Panc1 (cell line): ENCODE measurements at places on chromosomes 13 and 19. TPM values are rescaled to one million over a fixed set of nuclear protein-coding genes. Genes with fewer than 3 reads are reported as not detected.

DNA sequence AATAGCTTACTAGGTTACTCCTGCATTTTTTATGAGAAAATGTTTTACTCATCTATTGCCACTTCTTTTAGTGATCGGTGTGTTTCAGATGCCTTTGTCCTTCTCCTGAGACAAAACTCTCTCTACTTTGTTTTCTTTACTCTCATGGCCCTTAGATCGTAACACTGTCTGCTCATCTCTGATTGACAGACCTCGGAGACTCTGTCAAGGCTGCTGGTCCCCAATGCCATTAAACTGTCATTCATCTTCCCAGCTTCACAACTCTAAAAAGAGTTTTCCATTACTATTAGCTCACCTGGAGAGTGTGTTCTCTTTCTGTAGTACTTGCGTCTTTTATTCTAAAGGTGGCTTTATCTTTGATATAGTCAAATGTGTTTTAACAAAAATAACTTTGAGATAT, 765.2 kb downstream of the SLITRK1 start:
- H3K27ac ChIP-seq, result no peak overlapping the region
- DNase-seq, result no peak
- H3K4me3 ChIP-seq, result no peak overlapping the region
- no peaks in the 10 kb centered on the region for H3K36me3 ChIP-seq
- no peaks in the 10 kb centered on the region for H3K4me1 ChIP-seq

Gene MBD3L3
- not detected for total RNA-seq

DNA sequence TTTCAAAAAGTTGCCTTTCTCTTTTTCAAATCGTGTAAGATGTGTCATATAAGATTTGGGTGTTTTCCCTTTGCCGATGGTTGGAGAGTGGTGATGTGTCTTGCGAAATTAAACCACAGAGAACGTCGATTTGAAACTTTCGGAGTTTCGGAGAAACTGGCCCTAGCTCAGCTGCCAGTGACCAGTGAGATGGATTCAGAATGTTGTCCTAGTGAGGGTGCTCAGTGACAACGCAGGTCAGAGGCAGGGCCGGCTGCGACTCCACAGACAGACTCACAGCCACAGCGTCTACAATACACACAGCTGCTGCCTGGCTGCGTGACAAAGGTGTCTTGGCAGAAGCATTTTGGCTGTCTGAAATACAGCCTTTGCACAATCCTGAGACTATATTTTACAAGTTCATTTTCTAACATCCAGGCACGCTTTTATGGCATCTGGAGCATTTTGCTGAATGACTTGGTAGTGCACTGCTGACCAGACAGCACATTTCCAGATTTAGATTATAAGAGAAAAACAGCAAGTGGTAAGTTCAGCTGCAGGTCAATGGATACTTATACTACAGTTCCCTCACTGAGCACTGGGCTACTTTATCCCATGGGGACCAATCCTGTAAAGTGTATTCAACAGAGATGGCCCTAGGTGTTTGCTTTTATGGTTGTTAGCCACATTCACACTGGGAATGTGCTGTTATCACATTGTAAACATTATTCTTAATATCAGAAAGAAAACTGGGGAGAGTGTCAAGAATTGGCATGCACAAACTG, 207.5 kb downstream of the KCNRG start:
- no peak for DNase-seq
- peak overlapping the region; percentile 91 for H3K27ac ChIP-seq
- H3K36me3 ChIP-seq, result no peaks in the 10 kb centered on the region
- H3K4me3 ChIP-seq, result peak overlapping the region; percentile 40

GRCh38 chr13:64289702-64290101, 2874.1 kb upstream of the PCDH20 start:
- no peaks in the 10 kb centered on the region for H3K4me1 ChIP-seq
- DNase-seq, result no peak
- no peak overlapping the region for H3K27ac ChIP-seq
- H3K4me3 ChIP-seq, result no peak overlapping the region

DNA sequence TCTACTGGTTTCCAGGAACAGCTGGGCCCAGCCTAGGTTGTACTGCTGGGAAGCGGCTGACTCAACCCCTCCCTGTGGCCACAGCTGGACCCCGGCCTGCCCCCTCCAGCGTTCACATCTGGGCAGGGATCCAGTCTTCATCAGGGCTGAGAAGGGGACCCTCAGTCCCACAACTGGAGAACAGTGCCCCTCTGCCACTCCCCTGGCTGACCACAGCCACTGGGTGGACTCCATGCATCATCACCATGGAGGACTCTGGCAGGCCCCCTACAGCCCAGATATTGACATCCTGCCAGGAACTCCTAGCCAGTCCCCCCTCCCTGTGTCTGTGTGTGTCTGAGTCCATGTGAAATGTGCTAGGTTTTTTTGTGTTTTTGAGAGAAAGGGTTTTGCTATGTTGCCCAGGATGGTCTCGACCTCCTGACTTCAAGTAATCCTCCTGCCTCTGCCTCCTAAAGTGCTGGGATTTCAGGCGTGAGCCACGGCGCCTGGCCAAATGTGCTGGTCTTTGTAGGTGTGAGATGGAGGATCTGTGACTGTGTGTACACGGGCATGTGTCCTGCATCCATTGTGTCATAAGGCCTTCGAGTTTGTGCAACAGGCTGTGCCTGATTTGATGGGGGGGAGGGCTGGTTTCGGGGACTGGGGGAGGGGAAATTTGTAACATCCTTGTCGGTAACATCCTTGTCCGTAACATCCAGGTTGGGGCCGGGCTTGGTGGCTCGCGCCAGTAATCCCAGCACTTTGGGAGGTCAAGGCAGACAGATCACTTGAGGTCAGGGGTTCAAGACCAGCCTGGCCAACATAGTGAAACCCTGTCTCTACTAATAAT, 4.0 kb upstream of the HOOK2 start:
- peak overlapping the region; percentile 81; the same call in 1 of the 2 replicates for H3K4me3 ChIP-seq
- no peaks in the 10 kb centered on the region for H3K36me3 ChIP-seq
- no peaks in the 10 kb centered on the region for H3K27me3 ChIP-seq
- peaks cover 24% of the 10 kb centered on the region for H3K4me1 ChIP-seq
- no peak for DNase-seq

DNA sequence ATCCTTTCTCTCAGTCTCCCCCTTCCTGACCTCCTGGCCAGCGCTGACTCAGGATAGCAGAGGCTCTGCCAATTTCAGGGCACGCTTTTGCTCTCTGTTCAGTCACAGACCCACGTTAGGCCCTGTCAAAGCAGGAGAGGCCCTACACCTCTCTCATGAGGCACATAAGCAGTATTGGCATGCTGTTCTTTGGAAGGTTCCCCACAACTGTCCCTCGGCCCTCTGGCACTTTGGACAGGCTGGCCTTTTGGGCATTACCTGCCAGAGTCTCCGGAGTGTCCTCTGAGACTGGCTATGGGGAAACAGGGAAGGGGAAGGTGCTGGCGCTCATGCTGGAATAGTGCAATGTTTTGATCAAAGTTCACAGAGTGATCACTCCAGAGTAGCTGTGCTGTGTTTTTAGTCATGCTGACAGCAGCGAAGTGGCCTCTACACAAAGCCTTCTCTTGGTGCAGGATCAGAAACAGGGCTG, 23.7 kb upstream of the UBE2L5 start:
- DNase-seq, result no peak
- H3K4me3 ChIP-seq, result no peak overlapping the region
- no peak overlapping the region for H3K27ac ChIP-seq
- no peaks in the 10 kb centered on the region for H3K27me3 ChIP-seq
- no peaks in the 10 kb centered on the region for H3K36me3 ChIP-seq

GRCh38 chr13:38399535-38399934, 49.9 kb downstream of the UFM1 start:
- H3K27me3 ChIP-seq, result no peaks in the 10 kb centered on the region
- H3K27ac ChIP-seq, result no peak overlapping the region
- H3K4me1 ChIP-seq, result no peaks in the 10 kb centered on the region
- no peak overlapping the region for H3K4me3 ChIP-seq
- DNase-seq, result no peak

GRCh38 chr19:55644191-55644833, 863 bp downstream of the ZNF581 start:
- peak overlapping the region; percentile 96 for H3K27ac ChIP-seq
- DNase-seq, result no peak
- H3K4me1 ChIP-seq, result peaks cover 51% of the 10 kb centered on the region
- peaks cover 13% of the 10 kb centered on the region for H3K36me3 ChIP-seq
- H3K27me3 ChIP-seq, result no peaks in the 10 kb centered on the region

Gene GRK1
- total RNA-seq, result 1.8 TPM

- peak; percentile 24 for DNase-seq
- peak overlapping the region; percentile 88 for H3K27ac ChIP-seq
- H3K4me3 ChIP-seq, result peak overlapping the region; percentile 88
- H3K36me3 ChIP-seq, result no peaks in the 10 kb centered on the region
Observed at GRCh38 chr19:52992109-52993004, 21.4 kb upstream of the ERVV-1 start.

GRCh38 chr13:108961542-108962125, 332.2 kb downstream of the MYO16 start:
- H3K27ac ChIP-seq, result no peak overlapping the region
- H3K4me3 ChIP-seq, result no peak overlapping the region
- no peaks in the 10 kb centered on the region for H3K4me1 ChIP-seq
- DNase-seq, result peak; percentile 46
- no peaks in the 10 kb centered on the region for H3K36me3 ChIP-seq

- DNase-seq, result no peak
- H3K27me3 ChIP-seq, result no peaks in the 10 kb centered on the region; the same call in 1 of the 2 replicates
- H3K27ac ChIP-seq, result no peak overlapping the region
- no peaks in the 10 kb centered on the region for H3K4me1 ChIP-seq
- H3K4me3 ChIP-seq, result no peak overlapping the region
Observed at GRCh38 chr13:40677064-40677463, 10.6 kb upstream of the FOXO1 start.

- no peaks in the 10 kb centered on the region for H3K4me1 ChIP-seq
- H3K4me3 ChIP-seq, result no peak overlapping the region
- H3K27ac ChIP-seq, result no peak overlapping the region
- no peaks in the 10 kb centered on the region for H3K36me3 ChIP-seq
- no peaks in the 10 kb centered on the region for H3K27me3 ChIP-seq
Observed at GRCh38 chr19:17579661-17580244, 24.3 kb downstream of the COLGALT1 start.

GRCh38 chr13:21960108-21960507, 289.2 kb downstream of the FGF9 start:
- no peaks in the 10 kb centered on the region for H3K27me3 ChIP-seq
- H3K4me3 ChIP-seq, result no peak overlapping the region
- no peaks in the 10 kb centered on the region for H3K36me3 ChIP-seq
- no peak overlapping the region for H3K27ac ChIP-seq
- H3K4me1 ChIP-seq, result no peaks in the 10 kb centered on the region

DNA sequence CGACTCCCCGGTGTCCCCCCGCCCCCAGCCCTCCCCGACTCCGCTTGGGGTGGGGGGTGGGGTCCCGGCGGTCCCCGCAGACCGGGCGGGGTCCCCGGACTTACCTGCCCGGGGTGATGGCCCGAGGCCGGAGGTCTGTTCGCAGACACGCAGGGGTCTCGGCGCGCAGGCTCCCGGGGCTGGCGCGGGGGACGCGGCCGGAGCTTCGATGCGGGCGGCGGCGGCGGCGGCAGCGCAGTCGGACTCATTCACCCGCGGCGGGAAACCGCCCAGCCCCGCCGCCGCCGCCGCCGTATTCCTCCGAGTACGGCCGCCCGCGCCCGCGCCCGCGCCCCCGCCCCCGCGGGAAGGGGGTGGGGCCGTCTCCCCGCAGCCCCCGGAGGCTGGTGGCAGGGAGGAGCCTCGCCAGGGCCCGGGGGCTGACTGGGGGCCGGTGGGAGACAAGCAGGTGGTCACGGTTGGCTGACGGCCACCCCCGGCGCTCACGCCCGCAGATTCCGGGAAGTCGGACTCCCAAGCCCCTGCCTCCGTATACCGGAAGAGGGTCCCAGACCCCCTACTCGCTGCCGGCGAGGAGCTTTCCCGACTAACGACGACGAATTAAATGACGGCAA, at the start of gene C2CD4C:
Gene C2CD4C, minus strand, starts transcription at position 246 of the 614 bp plus-strand sequence. CDS start 786 bp downstream, outside the sequence.
- no peak within 1 kb of the TSS for H3K27ac ChIP-seq
- peaks cover 26% of the 10 kb centered on the region for H3K4me1 ChIP-seq
- no peak for DNase-seq
- H3K36me3 ChIP-seq, result no peaks in the 10 kb centered on the region
- H3K4me3 ChIP-seq, result peak within 1 kb of the TSS; percentile 52

DNA sequence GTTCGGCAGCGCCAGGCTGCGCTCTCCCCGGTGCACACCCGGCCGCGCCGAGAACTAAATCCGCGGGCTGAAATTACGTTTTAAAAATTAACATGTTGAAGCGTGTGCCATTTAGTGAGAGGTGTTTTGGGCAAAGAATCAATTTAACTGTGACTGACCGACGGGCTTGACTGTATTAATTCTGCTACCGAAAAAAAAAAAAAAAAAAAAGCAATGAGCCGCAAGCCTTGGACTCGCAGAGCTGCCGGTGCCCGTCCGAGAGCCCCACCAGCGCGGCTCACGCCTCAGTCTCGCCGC, 9.6 kb upstream of the SOX1 start:
- H3K4me1 ChIP-seq, result no peaks in the 10 kb centered on the region
- no peak overlapping the region for H3K27ac ChIP-seq
- no peaks in the 10 kb centered on the region; the same call in 1 of the 2 replicates for H3K27me3 ChIP-seq
- no peak for DNase-seq
- H3K4me3 ChIP-seq, result no peak overlapping the region
- H3K36me3 ChIP-seq, result no peaks in the 10 kb centered on the region

DNA sequence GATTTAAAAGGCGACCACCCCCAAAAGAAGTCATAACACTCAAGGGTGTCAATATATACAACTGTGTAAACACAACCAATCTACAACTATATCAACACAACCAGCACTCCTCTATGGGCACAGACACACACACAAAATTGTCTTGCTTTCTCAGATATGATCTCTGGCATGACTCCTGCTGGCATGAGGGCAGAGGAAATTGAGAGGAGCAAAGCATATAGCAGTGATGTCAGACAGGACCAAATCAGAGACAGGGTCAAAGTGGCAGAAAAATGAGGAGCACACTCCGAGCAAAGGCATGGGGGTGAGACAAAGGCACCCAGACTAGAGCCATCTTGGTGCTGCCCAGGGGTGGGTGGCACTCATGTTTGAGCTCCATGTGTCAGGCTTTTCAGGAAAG, 9.6 kb downstream of the IRGQ start:
- H3K27ac ChIP-seq, result no peak overlapping the region
- H3K4me1 ChIP-seq, result no peaks in the 10 kb centered on the region
- H3K36me3 ChIP-seq, result no peaks in the 10 kb centered on the region
- no peak overlapping the region for H3K4me3 ChIP-seq

Gene APOC4
- not detected for total RNA-seq

Gene FXYD1
- not detected for total RNA-seq

- no peaks in the 10 kb centered on the region for H3K27me3 ChIP-seq
- peaks cover 37% of the 10 kb centered on the region for H3K36me3 ChIP-seq
- peak overlapping the region; percentile 99 for H3K4me3 ChIP-seq
- peak overlapping the region; percentile 93 for H3K27ac ChIP-seq
- peaks cover 18% of the 10 kb centered on the region for H3K4me1 ChIP-seq
Observed at GRCh38 chr19:5624018-5624663, 1.3 kb downstream of the SAFB start.

DNA sequence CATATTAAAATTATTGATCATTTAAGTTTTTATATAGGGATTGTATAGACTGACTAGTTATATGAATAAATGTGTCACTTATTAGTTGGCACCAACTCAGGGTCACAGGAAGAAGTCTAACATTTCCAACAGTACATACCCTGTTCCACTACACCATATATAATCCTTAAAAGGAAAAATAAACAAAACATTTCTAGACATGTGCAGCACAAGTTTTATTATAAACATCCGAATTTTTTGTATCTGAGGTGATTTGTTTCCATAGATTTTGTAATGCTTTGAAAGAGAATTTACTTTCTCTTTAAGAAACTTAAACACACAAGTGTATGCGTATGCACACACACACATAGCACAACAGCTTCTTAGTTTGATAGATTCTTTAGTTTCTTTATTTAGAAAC, 418.6 kb upstream of the GPC6 start:
- H3K27ac ChIP-seq, result no peak overlapping the region
- H3K27me3 ChIP-seq, result no peaks in the 10 kb centered on the region
- DNase-seq, result no peak
- H3K4me3 ChIP-seq, result no peak overlapping the region
- H3K4me1 ChIP-seq, result no peaks in the 10 kb centered on the region
